ENCODE measurements at places on chromosomes 3 and 15.

DNA sequence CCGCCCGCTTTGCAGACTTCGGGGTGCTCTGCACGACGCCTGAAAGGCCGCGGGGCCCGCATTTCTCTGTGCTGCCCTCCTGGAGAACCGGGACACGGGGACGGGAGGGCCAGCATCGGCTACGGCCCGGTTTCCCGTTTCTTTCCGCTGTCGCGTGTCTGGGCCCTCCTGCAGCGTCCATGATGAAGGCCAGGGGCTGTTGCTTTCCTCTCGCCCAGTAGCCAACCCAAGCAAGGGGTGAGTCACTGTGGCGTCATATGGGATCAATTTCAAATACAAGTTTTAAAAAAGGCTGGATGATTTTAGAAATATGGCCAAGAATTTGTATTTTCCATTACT, 435 bp downstream of the SLC35G2 start:
- no peak for DNase-seq

- no peak for DNase-seq
Measured at GRCh38 chr15:29233566-29233965, 36.1 kb downstream of the NSMCE3 start.

GRCh38 chr3:156483426-156483825, 71.5 kb downstream of the SSR3 start:
- peak; percentile 53 for DNase-seq

DNA sequence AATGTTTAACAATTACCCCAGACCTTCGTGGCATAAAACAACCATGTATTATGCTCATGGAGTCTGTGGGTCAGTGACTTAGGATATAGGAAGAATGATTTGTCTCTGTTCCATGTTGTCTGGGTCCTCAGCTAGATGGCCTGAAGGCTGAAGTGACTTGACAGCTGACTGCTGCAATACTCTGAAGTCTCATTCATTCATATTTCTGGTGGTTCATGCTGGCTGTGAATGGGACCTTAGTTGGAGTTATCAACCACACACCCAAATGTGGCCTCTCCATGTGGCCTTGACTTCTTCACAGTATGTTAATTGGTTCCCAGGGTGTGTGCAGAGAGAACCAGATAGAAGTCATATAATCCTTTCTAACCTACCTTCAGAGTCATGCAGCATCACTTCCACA, 145.1 kb upstream of the BFSP2 start:
- no peak for DNase-seq

- no peak for DNase-seq
Measured at GRCh38 chr3:103976931-103977339, 1389.8 kb upstream of the ALCAM start.

- no peak for DNase-seq
Measured at GRCh38 chr3:130955481-130955880, 61.6 kb downstream of the ATP2C1 start.

DNA sequence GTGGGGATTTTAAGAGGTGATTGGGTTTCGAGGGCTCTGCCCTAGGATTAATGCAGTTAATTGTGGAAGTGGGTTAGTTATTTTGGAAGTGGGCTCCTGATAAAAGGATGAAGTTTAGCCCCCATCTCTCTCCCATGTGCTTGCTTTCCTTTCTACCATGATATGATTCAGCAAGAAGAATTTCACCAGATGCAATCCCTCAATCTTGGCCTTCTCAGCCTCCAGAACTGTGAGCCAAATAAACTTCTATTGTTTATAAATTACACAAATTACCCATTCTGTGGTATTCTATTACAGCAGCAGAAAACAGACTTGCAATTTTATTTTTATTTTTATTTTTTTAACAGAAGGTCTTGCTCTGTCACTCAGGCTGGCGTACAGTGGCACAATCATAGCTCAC, 27.3 kb upstream of the UBE2E1 start:
- DNase-seq: no peak

- DNase-seq: no peak
Measured at GRCh38 chr3:37197810-37198371, 23.5 kb upstream of the LRRFIP2 start.

DNA sequence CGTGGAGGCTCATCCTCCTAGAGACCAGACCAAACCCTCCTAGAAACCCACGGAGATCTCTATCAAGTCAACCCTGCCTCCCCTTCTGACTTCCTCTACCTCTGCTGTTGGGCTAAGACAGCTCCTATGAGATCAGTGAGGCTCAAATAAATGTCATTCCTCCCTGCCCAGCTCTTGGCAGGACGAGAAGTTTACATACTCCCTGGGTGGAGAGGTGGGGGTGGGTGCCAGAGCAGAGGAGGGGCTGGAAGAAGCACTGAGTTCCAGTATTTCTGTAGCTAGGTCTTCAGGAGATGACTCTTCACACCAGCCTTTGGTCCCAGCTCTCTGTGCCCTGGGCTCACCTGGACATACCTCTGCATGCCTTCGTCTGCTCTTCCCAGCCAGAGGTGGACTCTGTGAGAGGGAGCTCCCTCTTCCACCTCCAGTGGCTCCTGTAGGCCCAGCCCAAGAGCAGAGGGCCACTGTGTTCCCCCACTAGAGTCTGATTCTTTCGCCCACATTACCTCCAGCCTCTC, 42.4 kb upstream of the TLE3 start:
- DNase-seq: no peak

DNA sequence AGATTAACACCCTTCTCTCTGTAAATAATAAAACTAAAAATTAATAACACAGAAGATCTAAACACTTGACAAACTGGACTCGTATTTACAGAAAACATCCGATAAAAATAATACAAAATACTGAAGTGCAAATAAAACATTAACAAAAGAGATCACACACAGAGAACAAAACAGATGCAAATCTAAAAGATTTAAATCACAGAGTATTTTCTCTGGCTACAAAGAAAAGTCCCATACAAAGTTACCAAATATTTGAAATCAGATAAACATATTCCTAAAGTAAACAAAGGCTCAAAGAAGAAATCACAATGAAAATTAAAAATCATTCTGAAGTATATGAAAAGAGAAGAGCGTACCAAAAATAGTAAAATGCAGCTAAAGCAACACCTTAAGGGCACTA, 42.5 kb downstream of the TBL1XR1 start:
- no peak for DNase-seq

DNA sequence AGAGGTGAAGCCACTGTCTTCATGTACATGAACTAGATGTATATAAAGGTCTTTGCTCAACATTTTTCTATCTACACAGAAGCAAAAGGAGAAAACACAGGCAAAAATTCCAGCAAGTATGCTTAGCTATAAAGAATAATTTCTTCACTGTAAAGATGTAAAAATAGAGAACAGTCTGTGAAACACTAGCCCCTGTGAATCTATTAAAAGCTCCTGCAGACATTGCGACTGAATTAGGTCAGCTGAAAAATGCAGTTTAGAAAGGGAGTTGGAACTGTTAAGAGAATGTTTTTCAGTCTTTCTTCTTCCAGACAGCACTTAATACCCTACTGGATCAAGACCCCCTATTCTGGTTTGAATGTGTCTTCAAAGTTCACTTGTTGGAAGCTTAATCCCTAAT, 291.5 kb downstream of the KBTBD8 start:
- no peak for DNase-seq

GRCh38 chr3:126954141-126954842, 28.6 kb upstream of the PLXNA1 start:
- DNase-seq: no peak

DNA sequence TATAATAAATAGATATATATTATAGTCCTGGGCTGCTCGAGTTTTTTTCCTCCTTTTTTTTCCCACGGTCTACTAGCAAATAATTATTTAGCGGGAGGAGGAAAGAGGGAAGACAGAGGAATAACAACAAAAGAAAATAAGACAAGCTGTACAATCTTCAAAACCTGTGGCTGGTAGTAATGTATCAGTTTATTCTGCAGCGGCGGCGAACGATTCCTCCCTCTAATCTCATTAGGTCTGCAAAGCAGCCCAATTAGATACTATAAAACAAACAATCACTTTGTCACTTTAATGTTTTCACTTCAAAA, 390 bp upstream of the TLE3 start:
- no peak for DNase-seq

GRCh38 chr3:58079773-58080172, 71.6 kb downstream of the FLNB start:
- DNase-seq: no peak

DNA sequence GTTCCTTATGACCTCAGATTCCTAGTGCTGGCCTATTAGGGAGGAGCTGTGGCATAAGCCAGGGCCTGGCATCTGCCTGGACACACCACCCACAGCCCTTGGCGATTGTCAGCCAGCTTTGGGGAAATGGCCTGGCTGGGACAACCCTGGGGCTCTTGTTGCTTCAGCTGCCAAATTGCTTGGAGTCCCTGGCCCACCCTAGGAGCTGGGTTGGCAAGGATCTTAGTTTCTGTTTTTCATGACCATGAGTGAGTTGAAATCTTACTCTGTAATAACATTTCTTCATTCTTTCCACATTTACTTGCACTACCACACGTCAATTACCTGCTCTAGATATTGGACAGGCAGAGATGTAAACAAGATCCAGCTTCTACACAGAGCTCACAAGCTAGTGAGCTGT, 1.9 kb upstream of the MYZAP start:
- DNase-seq: no peak

GRCh38 chr3:120198305-120198878, 86.6 kb downstream of the GPR156 start:
- peak; percentile 69 for DNase-seq

- DNase-seq: peak; percentile 46
Measured at GRCh38 chr15:68354923-68355322, 77.0 kb downstream of the ITGA11 start.

DNA sequence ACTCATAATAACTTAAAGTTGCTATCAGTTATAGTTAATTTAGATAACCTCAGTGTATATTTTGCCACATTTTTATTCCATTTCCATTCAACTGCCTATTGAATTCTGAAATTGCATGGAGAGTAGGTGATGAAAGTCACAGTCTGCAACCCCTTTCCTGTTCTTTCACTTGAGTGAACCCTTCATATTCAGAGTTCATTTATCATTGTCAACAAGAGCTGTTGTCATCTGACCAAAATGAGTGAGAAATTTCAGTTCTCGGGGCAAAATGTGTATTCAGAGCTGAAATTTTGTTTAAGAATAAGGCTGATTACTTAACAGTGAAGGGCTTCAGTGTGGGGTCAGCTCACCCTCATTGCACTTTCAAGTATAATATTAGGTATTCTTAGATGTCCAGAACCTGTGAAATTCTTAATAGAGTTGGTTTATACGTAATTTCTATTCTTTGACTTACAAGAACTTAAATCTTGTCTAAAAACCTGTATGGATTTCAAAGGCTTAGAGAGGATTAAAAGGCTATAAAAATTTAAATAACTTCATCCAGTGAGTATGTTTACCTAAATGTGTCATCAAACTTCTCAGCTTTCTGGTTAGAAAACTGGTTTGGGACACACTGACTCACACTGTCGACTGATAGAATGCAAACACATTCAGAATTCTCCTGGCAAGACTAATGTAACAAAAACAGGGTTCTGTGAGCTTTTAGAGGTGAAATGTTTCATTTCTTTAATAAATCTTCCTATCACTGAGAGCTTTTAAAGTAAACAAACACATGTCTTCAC, 92.2 kb downstream of the CMSS1 start:
- peak; percentile 35 for DNase-seq

DNA sequence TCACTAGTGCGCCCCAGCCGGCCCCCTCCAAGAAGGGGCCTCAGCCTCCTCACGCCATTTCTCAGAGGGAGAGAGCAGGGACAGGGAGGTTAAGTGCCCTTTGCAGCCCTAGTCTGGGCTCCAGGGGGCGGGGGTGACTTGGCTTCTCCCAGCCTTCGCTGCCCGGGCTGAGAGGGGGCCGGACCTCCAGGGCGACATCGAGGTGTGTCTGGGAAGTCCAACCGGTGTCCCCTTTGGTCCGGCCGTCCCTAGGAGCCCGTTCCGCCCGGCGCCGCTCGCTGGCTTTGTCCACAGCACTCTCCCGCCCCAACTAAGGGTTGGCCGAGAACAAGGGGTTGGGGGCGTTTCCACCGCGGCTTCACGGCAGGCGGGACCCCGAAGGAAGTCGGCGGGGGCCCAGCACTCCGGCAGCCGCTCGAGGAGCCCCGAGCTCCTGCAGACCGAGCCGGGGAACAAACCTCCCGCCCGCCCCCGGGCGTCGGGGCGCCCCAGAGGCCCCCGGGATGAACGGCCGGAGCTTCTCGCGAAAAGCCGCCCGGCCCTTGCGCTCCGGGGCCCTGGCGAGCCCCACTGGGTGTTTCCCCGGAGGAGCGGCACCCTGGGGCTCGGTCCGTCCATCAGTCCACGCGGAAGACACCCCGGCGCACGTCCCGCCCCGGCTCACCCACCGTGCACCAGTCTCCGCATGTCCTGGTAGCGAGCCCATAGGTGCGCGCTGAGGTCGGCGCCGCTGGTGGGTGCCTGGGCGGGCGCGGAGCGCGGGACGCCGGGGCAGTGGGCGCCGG, 627 bp downstream of the NT5DC2 start:
- no peak for DNase-seq

- DNase-seq: no peak
Measured at GRCh38 chr3:36894914-36895313, 49.9 kb downstream of the TRANK1 start.

- DNase-seq: no peak
Measured at GRCh38 chr3:100213891-100214573, 46.8 kb upstream of the TBC1D23 start.

- DNase-seq: no peak
Measured at GRCh38 chr3:133887074-133887802, 8.4 kb downstream of the RAB6B start.

GRCh38 chr3:185741586-185741985, 83.3 kb downstream of the IGF2BP2 start:
- DNase-seq: no peak

DNA sequence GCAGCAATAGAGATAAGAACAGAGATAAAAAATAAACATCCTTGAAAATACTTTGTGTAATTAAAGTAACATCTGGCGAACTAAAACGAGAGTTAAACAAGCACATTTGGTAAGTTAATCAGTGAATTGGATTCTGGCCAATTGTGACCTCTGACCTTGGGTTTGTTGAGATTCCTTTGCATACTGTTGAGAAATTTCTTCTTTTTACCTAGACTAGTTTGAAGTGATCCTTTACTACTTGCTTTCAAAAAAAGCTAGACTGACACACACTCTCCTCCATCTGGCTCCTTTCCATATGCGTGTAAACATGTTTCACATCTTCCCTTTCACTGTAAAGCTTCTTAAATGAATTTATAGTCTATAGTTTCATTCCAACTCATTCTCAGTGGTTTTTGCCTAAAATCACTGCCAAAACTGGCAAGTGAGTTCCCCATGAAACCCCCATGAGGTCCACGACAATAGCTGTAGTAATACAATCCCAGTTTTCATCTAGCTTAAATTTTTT, 17.3 kb upstream of the GBE1 start:
- DNase-seq: no peak

- DNase-seq: no peak
Measured at GRCh38 chr3:102141096-102141927, 292.0 kb downstream of the NFKBIZ start.

GRCh38 chr3:72231439-72232196, 446.7 kb upstream of the PROK2 start:
- DNase-seq: no peak

- no peak for DNase-seq
Measured at GRCh38 chr3:78337801-78338211, 1297.9 kb downstream of the ROBO2 start.

DNA sequence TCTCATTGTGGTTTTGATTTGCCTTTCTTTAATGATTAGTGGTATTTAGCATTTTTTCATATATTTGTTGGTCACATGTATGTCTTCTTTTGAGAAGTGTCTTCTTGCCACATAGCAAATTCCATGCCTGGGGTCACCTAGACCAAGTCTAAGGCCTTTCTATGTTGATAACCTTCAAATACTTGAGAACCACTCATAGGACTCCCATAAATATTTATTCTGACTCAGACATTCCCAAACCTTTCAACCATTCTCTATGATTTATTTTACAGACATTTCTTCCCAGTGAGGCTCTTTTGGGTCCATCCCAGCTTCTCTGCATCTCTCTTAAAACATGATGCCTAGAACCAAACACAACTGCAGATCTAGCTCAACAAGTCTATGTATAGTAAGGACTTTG, 69.2 kb downstream of the ATP8B4 start:
- DNase-seq: no peak

All from SW 1271 (cell line).